ENCODE measurements at places on chromosomes 3 and 15. TPM values are rescaled to one million over a fixed set of nuclear protein-coding genes. Genes with fewer than 3 reads are reported as not detected.

AQP9 gene
- 1.3 TPM for polyA plus RNA-seq

- no peak for DNase-seq
These were observed 498.9 kb upstream of the TGFBR2 start for GRCh38 chr3:30107531-30107930.

- no peak for DNase-seq
These were observed 219.3 kb upstream of the COL8A1 start for GRCh38 chr3:99419116-99419515.

DNA sequence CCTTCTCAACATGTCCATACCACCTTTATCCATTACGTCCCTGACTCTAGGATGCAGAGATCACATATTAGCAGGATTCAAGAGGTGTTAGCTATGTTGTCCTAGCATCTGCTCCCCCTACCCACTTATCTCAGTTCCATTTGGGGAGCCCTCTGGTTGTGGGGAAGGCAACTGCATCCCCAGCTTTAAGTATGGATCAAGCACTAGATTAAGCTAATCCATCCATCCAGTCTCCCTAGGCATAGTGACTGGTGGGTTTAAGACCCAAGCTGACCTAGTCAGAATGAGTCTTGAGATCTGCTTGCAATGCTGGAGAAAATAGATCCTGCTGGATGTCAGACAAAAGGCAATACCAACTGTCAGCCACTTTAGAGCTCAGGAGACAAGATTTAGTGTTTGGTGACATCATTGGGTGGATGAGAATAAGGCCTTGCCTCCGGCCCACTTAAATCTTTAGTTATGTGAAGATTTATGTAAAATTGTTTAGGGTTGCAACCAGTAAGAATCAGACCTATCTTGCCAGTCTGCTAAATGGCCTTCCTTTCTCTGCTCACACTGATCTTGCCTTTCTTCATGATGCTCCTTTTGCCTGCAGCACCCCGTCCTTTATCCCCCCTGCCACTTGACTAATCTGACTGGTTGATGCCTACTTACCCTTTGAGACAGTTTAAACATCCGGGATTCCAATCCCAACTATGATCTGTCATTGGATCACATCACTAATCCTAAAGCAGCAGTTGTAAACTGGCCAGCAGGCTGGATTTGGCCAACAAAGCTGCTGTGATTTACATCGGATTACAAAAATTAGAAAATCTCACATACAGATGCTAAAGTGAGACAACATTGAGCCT lies 2.1 kb upstream of the ISY1 start:
- DNase-seq: no peak

GRCh38 chr3:14393440-14394106 lies 8.8 kb upstream of the SLC6A6 start:
- no peak for DNase-seq
